ENCODE measurements at places on chromosomes 7 and 10.

- DNase-seq: no peak
Measured at GRCh38 chr10:130378556-130379400, 242.6 kb downstream of the GLRX3 start.

- no peak for DNase-seq
Measured at GRCh38 chr10:117502421-117503243, 39.9 kb upstream of the EMX2 start.

- DNase-seq: no peak
Measured at GRCh38 chr7:22386865-22387264, 29.9 kb upstream of the RAPGEF5 start.

DNA sequence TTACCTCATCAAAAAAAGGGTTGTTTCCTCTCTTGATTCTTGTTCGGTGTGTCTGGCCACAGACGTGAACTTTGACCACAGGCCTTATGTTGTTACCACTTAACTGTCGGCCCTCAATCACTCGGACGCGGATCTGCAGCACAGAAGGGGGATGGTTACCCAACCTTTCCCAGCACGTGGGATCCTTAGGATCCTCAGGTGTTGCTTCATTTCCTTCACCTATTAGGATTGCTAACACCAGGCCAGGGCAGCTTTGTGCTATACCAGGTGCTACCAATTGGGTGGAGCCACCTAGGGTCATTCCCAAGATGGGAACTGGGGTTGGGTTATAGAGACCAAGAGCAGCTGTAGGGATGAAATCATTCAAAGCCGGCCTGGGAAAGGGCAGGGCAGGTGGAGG, 73.4 kb downstream of the MYOF start:
- no peak for DNase-seq

- DNase-seq: no peak
Measured at GRCh38 chr10:3805791-3806461, 20.9 kb upstream of the KLF6 start.

GRCh38 chr7:128932862-128933179, 4.9 kb upstream of the IRF5 start:
- no peak for DNase-seq

- DNase-seq: no peak
Measured at GRCh38 chr7:98681511-98681910, 64.4 kb downstream of the NPTX2 start.

GRCh38 chr7:133051066-133051465, 30.8 kb downstream of the CHCHD3 start:
- DNase-seq: no peak

DNA sequence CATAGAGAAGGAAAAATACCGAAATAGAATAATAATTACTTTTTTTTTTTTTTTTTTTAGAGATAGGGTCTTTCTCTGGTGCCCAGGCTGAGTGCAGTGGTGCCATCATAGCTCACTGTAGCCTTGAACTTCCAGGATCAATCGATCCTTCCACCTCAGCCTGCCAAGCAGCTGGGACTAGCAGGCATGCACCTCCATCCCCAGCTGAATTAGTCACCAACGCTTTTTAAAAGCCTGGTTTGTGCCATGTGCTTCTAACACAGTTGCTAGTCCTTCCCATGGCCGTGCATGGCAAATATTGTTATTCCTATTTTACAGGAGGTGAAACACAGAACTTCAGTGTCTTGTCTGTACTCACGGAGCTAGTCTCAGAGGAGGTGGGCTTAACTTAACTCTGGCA, 23.2 kb downstream of the LYZL2 start:
- no peak for DNase-seq

GRCh38 chr7:36795451-36796021, 71.2 kb upstream of the AOAH start:
- no peak for DNase-seq

DNA sequence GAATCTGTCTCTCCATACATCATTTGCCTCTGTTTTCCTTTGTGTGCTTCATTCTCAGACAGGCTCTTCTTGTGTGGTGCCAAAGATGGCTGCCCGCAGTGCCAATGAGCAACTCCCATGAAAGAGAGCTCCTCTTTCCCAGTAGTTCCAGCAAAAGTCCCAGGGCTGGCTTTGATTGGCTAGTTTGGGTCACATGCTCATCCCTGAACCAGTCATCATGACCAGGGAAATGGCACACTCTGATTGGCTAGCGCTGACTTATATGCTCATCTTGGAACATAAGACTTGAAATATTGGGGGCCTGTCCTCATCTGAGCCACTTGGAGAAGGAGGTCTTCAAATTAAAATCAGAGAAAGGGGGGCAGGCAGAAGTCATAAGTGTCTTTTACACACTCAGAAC, 112.7 kb downstream of the CDH23 start:
- no peak for DNase-seq

GRCh38 chr7:147207988-147208387, 1091.4 kb downstream of the CNTNAP2 start:
- no peak for DNase-seq

DNA sequence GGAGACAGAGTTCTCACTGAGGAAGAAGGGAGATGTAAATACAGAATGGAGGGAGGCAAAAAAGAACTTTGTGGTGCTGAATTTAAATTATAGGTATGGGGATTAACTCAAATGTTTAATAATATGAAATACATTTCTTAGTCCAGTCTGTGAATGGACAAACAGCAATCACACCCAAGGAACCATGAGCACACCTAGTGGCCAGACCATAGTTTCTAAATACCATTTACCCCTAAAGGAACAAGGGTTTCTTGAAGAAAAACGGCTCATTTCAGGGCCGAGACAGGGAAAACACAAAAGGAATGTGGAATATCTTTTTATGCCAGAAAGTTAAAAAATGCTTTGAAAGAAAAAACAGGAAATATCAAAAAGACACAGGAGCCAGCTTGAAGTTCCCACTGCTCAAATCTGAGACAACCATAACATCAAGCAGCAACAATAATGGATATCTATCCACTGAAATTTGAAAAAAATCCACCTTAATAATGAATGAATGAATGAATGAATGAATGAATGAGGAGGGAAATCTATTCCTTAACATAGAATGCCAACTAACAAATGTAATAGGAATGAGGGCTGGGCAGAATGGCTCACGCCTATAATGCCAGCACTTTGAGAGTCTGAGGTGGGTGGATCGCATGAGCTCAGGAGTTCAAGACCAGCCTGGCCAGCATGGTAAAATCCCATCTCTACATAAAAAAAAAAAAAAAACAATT, 8.6 kb downstream of the IPMK start:
- DNase-seq: no peak

DNA sequence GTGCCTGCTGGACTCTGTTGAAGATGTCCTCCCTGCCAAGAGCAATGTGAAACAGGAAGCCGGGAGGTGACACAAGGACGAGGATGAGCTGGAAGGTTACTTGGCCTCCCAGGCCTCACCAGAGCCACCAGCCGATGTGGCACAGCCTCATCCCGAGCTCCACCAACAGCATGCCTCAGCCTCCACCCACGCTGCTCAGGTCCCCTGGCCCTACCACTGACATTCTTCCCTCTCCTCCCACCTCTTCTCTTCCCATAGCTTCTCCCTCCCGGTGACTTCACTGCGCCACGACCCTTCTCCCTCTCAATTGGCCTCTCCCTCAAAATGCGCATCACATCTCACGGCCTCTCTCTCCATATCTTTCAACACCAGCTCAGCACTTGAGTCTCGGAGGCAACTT, 249.9 kb downstream of the SKAP2 start:
- DNase-seq: no peak

DNA sequence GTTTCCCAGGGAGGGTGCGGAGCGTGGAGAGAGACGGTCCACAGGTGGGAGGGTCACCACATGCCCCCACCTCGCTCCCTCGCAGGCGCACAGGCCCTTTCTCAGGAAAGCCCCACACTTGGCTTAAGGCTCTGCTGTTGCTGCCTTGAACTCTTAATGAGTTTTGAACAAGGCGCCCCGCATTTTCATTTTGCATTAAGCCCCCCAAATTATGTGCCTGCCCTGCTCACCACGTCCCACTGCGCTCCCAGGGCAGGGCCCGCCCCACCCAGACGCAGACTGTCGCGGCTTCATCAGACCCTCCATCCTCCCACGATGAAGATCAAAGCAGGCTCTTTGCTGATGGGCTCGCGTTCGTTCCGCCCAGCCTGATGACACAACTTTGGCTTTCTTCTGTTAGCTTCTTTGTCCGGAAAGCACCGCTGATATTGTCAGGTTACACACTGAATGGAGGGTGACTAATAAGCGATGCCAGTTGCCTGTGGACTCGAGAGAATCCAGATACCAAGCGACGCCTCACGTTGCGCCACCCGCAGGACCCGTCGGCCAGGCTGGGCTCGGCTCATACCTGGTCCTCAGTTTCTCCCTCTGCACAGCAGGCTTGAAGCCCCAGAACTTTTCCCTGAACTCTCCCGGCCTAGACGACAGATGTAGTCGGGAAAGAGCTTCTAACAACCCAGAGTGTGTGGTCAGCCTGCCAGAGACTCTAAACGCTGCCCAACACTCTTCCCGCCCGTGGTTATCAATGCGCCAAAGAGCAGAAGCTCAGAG, 9.5 kb downstream of the CALML3 start:
- no peak for DNase-seq

DNA sequence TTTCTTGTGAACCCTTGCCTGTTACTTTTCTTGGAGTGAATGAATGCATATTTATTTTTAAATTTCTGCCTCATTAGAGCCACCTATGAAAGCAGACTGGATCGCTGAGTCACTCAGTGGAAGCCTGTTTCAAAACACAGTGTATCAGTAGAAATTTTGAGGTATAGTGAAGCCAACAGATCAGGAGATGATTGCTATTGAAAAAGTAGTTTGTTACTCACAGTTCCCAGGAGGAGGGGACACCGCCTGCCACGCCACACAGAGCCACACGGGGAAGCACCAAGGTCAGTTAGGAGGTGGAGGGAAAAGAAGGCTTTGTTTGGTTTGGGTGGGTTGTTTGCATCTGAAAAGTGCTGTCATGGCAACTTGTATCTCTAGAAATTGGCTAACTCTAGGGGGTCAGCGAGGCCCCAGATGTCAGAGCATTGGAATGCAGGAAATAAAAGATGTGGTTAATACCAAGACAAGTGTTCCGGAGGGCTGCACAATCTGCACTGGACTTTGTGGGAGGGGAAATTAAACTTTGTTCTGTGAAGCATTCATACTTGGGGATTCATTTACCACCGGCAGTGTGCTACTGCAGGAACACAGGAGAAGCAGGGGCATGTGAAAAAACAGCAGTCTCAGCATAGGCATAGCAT, 106.4 kb upstream of the SDK1 start:
- DNase-seq: no peak

- no peak for DNase-seq
Measured at GRCh38 chr10:112376396-112376790, 2.5 kb downstream of the ACSL5 start.

DNA sequence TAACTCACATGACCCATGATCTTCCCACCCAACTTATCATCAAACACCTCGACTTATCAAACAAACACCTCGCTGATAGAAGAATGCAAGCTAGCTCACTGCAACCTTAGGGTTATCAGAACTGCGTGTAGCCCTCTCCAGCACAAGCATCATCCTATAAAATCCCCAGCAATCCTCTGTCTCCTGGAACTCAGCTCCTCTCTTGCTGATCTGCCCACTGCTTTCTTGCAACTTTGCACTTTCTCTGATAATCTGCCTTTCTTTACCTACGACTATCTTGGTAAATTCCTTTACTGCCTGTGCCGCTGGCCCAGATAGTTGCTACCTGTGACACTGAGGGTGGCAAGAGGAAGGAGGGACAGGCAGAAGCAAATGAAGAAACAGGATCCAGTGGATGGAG, 210.9 kb downstream of the ACTR3B start:
- no peak for DNase-seq

DNA sequence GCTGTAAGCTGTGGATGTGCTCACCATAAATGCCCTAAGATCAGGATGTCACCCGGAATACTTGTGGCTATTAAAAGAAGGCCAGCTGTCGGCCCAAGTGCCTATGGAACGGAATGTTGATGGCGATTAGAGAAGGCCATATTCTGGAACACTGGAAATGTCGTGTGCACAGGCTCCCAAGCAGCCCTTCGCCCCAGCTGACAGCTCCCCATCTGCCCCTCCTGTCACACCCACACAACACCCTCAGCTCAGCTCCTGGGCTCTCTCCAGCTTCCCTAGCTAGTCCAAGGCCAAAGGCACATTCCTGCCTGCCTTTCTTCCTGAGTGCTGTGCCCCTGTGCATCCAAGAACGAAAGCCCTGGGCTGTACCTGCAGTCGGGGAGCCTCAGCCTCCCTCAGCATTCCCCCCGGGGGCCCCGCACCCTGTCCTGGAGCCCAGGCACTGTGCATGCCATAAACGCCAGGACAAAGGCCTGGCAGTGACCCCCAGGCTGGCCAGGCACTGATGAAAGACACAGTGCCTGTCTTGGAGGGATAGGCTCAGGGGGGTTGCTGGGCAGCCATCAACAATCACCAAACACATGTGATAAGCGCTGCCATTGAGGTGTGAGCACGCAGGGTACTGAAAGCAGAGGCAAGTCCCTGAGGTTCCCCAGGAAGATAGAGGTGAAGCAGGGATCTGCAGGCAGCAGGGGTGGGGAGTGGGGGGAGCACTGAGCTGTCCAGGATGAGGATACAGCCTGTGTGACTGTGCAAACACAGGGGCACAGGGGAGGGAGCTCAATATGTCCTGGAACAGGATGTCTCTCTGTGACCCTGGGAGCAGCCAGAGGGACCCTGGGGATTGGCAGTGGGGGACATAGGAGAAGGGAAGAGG, 3.7 kb upstream of the LDB3 start:
- no peak for DNase-seq

DNA sequence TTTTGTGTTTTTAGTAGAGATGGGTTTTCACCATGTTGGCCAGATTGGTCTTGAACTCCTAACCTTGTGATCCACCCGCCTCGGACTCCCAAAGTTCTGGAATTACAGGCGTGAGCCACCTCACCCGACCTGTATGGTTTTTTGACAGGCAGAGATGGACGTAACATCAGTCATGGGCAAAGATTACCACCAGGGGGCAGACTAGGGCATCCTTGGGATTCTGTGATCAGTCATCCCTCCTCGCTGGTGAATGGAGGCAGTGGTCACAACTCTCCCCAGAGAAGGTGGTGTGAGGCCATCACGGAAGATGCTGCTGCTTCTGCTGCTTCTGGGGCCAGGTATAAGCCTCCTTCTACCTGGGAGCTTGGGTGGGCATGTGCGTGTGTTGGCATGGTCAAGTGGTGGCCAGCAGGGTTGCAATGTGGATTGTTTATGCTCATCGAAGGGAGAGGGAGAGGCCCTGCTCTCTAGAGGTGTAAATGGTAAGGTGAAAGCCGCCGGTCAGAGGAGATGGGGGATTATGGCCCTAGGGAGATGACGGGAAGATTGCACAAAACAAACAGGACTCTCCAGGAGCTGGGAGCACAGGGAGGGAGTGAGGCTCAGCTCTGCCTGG, 122.7 kb upstream of the PRSS1 start:
- no peak for DNase-seq

DNA sequence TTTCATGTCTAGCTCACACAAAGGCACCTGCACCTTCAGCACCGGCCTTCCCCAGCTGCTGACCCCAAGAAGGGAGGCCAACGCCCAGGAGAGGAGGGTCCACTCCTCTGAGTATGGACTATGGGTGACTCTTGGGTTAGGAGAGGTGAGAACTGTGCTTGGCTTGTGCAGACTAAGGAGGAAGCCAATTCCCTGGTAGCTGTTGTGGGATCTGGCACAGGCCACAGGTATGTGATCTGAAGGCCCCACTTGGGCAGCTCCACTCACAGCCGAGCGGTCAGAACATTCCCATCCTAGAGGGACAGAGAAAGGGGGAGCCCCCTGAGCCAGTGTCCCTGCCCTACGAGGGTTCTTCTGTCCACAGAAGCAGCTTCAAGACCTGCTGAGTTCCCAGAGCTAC, 52.8 kb upstream of the FIGNL1 start:
- DNase-seq: no peak

GRCh38 chr7:42235741-42236161, 1.3 kb downstream of the GLI3 start:
- no peak for DNase-seq
